AG04449 (cell line): ENCODE measurements at places on chromosomes 1 and 21.

DNA sequence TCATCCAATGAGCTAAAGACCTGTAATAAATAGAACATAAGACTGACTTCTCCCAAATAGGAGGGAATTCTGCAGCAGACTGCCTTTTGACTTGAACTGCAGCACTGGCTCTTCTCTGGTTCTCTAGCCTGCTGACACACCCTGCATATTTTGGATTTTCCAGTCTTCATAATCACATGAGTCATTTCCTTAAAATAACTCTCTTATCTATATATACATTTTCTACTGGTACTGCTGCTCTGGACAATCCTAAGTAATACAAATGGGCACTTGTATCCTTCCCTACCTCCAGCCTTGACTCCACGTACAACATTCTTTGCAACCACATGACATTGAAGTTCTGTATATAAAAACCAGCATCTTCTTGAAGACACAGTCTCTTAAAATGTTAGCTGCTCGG is 429.4 kb upstream of the TMPRSS15 start:
- no peak for DNase-seq

DNA sequence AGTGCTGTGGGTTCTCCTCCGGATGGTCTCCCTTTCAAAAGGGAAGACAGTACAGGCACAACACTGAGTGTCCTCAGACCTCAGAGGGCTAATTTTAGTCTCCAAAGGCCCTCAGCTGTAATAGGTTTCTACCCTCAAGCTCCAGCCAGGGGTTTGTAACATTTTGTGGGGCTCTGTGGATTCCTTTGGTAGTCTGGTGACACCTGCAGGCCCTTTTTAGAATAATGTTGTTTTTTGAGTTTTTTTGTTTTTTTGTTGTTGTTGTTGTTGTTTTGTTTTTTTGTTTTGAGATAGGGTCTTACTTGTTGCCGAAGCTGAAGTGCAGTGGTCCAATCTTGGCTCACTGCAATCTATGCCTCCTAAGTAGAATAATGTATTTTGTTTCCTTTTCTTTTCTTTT is 15.0 kb upstream of the TMEM201 start:
- DNase-seq: no peak

- no peak for DNase-seq
Observed at GRCh38 chr1:18360251-18360650, 120.5 kb upstream of the KLHDC7A start.

DNA sequence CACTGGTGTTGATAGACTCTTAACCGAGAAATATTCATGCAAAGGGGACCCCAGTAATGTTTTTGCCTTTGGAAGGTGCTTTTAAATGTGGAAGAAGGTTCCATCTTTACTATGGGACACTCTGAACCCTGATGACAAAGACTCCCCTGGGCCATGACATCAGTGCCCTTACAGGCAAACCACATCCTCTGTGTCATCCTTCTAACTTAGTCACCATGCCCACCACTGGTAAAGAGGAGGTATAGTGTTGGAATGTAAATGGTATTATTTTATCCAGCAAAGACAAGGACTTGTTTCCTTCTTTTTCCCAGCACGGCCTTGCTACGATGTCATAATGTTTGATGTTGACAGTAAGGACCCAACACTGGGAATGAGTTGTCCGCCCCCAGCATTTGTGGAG is 12.6 kb downstream of the METTL13 start:
- no peak for DNase-seq

DNA sequence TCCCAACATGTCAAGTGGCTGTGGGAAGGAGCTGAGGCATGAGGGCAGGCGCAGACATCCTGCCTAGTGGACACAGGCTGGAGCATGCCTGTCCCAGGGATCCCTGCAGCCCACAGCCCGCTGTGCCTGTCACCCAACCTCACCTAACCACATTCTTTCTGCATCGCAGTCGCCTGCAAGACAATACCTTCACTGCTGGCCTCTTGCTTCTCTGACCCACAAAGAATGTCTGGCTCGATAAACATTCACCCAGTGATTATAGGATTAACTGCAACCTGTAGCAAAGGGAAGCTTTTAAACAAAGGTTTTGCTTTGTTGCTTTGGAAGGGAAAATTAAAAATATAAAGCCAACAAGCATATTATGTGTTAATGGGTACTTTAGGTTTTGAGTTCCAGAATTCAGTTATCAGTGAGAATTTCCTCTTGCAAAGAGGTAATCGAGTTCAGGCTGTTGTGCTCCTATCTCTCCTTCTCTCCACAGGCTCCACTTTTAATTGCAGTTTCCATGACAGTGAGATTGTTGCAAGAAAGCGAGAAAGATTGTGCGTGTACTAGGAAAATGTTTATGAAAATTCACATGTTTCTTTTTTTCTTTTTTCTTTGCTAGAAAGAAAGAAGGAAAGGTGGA is 40.0 kb upstream of the ZNF648 start:
- DNase-seq: no peak

DNA sequence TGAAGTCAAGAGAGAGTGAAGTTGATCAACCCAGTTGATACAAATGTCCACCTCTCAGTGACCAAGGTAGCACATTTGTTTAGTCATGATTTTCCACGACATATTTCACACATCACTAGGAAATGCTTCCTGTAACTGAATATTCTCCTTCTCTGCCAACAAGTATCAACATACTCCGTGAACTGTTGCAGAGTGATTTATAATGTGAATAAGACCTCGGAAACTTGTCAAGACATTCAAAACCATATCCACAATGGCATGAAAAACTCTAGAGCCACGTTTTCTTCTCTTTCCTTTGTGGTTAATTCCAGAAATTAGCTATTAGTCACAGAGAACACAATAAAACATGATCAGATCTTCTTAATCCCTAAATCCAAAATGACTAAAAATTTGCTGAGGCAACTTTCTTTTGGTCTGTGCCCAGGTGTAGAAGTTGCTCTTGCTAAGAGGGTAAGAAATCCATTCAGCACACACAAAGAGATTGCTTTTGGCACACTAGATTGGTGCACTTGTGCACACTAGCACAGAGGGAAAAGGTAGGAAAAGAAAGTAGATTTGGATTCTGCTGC is 244.3 kb upstream of the NRIP1 start:
- DNase-seq: no peak

GRCh38 chr1:233962878-233963277 is 58.4 kb downstream of the SLC35F3 start:
- DNase-seq: no peak

- no peak for DNase-seq
Observed at GRCh38 chr21:25838809-25839208, 104.0 kb downstream of the GABPA start.

GRCh38 chr1:160768295-160768657 is 27.7 kb upstream of the LY9 start:
- DNase-seq: no peak

DNA sequence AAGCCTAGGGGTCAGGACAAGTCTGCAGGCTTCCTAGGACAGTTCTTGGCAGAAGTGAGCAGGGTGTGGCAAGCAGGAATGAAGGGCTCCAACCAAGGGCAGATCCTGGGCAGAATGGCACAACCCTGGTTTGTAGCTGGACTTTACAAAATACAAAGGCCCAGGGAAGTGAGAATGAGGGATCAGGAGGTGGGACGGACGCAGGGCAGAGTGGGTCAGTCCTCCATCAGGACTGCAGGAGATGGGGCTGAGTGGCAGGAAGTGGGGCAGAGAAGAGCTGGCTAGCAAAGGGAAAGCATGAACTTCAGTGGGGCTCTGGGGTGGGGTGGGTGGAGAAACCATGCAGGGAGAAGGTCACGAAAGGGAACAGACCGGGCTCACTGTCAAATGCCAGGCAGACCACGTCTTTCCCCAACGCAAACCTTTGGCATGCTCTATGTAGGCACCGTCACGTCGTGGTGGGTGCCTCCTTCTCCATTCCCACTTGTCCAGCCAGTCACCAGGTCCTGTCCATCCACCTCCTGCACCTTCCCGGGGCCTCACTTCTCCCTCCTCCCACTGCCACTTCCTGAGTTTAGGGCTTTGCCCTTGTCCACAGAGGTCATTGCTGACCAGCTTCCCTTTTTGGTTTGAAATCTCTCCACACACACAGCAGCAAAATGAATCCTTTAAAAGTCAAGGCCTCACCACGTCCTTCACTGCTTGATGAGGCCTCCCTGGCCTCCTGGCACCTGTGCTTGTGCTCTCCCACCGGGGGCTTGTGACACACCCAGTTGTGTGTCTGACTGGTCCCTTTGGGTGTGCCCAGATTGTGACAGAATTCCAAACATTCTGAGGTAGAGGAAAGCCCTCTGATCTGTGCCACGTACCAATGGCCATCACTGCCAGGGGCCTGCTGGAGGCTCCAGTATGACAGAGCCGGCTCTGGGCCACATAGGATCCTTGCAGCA is 8.7 kb upstream of the CLDN19 start:
- DNase-seq: no peak

- DNase-seq: no peak
Observed at GRCh38 chr21:44434568-44434925, 20.8 kb upstream of the LRRC3 start.

DNA sequence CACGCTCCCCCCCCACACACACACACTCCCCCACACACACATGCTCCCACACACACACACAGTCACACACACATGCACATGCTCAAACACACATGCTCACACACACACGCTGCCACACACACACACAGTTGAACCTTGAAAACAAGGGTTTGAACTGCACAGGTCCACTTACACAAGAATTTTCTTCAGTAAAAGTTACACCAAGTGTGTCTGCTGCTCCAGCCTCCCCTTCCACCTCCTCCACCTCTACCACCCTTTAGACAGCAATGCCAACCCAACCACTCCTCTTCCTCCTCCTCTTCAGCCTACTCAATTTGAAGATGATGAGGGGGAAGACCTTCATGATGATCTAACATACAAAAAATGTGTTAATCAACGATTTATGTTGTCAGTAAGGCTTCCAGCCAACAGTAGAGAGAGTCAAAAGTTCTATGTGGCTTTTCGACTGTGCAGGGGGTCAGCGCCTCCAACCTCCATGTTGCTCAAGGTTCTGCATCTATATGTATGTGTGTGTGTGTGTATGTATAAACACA is 26.8 kb downstream of the HSF2BP start:
- DNase-seq: no peak

DNA sequence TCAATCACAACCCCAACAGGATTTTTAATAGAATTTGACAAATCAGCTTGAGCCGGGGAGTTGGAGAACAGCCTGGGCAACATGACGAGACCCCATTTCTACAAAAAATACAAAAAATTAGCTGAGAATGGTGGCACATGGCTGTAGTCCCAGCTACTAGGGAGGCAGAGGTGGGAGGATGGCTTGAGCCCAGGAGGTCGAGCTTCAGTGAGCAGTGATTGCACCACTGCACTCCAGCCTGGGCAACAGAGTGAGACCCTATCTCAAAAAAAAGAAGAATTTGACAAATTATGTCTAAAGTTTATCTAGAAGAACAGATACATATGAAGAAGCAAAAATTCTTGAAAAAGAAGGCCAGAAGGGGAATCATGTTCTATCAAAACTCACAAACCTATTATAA is 43.2 kb downstream of the FRRS1 start:
- DNase-seq: no peak

DNA sequence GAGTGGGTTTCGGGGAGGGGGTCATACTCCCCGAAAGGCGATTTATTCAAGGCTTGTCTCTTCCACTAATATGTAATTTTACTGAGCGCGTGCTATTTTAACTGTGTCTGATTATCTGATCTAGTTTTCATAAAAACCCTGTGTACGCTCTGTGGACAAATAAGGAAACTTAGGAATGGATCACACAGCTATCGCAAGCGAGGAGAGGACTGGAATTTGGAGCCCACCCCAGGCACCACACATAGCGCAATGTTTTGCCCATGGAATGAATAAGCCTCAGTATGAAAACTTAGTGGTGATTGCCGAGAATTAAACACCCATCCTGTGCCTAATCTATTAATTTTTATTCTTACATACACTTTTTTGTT is 9.8 kb upstream of the RAB42 start:
- DNase-seq: no peak
